DMS79 (cell line): ENCODE measurements at places on chromosomes 7 and 10.

DNA sequence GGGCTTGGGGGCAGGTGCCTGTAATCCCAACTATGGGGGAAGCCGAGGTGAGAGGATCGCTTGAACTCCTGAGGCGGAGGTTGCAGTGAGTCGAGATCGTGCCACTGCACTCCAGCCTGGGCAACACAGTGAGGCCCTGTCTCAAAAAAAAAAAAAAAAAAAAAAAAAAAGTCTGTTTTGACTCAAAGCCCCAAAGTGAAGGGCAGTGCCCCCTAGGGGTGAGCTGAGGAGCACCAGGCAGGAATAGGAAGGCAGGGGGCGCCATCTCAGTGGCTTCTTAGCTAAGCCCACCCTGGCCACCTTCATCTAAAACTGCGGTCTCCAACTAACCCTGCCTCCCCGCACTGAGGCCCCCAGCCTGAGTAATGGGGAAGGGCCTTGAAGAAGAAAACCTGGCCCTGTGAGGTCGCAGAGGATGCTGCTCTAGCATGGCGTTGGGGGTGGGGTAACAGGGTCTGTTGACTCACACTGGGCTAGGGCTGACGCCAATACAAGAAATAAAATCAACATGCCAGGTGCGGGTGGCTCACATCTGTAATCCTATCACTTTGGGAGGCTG lies 9.8 kb downstream of the PODXL start:
- DNase-seq = no peak

GRCh38 chr7:69189406-69189805 lies 408.9 kb upstream of the AUTS2 start:
- no peak for DNase-seq

DNA sequence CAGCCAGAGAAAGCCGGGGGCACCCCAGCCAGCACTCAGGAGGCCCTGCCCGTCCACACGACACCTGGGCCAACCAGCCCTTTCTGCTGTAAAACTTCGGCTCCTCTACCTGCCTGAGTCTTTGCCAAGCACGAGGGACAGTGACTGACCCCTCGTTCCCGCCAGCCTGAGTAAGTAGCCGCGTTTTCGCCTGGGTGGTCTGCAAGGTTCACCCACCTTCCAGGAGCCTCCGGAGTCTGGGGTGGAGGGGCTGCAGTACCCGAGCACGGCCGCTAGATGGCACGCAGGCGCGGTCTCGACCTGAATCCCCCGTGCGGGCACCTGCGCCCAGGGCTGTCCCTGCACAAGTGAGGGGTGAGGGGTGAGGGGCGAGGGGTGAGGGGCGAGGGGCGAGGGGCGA lies 192.7 kb downstream of the PTPRN2 start:
- DNase-seq = no peak

DNA sequence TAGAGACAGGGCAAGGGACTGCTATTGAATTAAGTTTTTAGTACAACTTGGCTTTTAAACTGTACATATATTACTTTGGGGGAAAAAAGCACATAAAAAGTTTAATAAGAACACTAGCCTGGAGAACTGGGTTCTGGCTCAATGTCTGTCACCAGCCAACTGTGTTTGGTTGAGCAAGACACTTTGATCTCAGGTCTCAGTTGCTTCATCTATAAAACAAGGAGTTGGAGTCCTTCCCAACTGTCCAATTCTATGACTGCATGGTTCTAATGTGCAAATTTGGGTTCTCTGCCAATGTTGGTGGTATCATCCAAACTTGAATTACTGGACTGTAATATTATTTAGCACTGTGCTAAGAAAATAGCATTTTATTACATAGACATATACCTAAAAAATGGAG lies 50.3 kb downstream of the ATXN7L1 start:
- DNase-seq = no peak

- peak; percentile 67 for DNase-seq
Measured at GRCh38 chr7:17774716-17775288, 165.5 kb downstream of the SNX13 start.

- no peak for DNase-seq
Measured at GRCh38 chr7:94195201-94195600, 191.0 kb upstream of the BET1 start.

GRCh38 chr10:117928741-117929140 lies 118.0 kb downstream of the RAB11FIP2 start:
- DNase-seq = no peak

GRCh38 chr10:22832066-22832602 lies 95.7 kb upstream of the ARMC3 start:
- no peak for DNase-seq

DNA sequence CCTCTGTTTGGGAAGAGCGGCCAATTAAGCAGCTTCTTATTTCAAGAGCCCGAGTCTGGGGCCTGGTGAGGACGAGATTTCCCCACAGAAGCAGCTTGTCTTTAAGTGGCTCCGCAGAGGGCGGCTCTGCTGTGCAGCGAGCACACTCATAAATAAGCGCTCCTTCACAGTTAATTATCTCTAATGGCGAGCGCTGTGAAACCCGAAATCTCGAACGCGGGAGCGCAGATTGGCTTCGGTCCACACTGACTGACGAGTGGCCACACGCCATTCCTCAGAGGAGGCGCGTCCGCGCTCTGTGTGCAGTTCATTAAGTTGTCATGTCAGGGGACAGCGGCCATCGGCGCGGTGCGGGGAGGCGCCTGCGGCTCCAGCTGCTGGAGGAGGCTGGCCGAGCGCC lies 560.9 kb downstream of the DNAJB6 start:
- peak; percentile 97 for DNase-seq

DNA sequence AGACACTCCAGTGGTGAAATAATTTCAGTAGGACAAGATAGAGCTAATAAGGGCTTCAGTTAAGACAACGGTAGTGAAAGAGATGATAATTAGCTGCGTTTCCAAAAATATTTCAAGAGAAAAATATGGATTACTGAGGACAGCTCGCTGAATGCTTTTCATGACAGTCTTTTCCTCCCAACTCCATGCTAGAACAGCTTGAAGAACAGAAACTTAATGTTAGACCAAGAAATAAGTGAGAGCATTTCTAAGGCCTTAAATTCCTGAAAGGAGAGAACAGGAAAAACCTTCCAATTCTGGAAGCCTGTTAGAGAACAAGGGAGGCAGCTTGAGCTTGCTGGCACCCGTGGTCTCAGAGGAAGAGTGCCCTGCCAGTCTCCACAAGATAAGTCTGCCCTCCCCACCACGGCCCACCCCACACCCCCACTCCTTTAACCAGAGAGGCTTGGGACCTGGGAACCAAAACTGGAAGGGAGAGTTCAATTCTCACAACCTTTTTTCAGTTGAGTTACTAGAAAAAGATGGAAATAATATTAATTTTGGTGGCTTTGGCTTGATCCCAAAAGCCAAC lies 1148.0 kb upstream of the CELF2 start:
- DNase-seq = no peak

GRCh38 chr10:114444819-114445218 lies 40.5 kb upstream of the AFAP1L2 start:
- DNase-seq = no peak

DNA sequence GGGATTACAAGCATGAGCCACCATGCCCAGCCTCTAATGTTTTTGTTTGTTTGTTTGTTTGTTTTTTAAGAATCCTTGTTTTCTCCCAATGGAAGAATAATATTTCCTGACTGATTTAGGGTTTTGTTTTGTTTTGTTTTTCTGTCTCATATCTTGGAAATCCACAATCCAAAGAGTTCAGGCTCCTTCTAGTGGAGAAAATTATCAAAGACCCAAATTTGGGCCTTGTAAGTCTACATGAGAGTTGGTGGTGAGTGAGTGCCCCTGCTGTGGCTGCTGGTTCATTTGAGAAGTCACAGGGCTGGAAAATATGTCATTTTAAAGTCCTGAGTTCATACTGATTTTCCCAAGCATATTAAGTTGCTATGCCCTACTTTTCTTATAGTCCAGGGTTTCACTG lies 33.5 kb upstream of the KLHL7 start:
- DNase-seq = no peak

DNA sequence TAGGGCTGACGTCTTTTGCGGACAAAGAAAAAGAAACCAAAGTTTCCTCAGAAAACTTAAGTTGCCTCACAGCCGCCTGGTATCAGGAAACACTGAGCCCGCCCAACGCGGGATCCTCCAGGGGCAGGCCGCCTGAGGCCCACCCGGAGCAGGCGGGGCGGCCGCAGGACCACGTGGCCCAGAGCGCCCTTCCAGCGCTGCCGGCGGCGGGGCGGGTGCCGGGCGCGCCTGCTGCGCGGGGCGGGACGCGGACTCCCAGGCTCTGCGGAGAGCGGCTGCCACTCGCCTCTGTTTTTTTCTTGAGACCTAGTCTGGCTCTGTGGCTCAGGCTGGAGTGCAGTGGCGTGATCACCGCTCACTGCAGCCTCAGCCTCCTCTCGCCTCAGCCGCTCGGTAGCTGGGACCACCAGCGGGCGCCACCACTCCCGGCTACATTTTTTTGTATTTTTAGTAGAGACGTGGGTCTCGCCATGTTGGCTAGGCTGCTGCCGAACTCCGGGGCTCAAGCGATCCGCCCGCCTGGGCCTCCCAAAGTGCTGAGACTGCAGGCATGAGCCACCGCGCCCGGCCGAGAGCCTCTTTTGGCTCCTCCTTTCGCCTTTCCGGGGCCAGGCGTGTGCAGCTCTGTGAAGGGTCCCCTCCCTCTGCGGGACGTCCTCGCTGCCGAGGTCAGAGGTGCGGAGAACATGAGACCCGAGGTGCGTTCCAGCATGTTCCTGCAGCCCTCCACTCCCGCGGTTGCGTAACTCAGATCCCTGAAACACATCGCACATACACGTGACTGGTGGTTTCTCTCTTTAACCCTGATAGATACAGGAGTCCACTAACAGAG lies 11.6 kb upstream of the HNRNPF start:
- DNase-seq = peak; percentile 38

DNA sequence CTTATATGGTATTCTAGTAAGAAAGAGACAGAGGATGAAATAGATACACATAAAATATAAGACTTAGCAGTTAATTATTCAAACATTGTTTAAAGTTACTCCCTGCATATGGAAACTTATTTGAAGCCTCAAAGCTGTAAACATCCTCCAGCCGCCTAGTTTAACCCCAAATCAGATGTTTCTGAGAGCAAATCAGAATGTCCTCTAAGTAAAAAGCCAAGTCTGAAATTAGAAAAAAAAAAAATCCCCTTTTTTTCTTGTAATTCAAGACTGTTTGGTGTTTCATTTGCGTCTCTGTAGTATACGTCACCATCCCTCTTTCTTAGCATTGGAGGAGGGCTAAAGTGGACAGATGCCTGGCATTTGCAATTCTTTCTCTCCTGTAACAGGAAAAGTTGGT lies 46.4 kb downstream of the TMEM26 start:
- DNase-seq = no peak

DNA sequence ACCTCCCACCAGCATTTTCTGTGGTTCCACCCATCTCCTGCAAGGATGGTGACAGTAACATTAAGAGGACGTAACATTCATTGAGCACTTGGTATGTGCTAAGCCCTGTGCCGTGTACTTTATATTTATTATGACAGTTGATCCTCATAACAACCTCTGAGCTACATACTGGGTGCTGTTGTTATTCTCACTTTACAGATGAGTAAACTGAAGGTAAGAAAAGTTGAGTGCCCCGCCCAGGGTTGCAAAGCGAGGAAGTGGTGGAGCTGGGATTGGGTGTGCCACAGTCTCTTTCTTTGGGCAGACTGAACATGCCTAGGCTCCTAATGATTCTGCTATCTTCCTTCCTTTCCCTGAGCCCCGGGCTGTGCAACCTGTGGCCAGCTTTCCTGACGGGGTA lies 107.4 kb downstream of the SH3PXD2A start:
- DNase-seq = no peak
